Memory B cell (primary cell): ENCODE measurements at places on chromosomes 12 and 14.
A peak's percentile ranks its signal among the peaks of the same experiment; 100 is the strongest.

GRCh38 chr14:89504602-89505313 is 87.7 kb upstream of the FOXN3 start:
- no peak for DNase-seq

DNA sequence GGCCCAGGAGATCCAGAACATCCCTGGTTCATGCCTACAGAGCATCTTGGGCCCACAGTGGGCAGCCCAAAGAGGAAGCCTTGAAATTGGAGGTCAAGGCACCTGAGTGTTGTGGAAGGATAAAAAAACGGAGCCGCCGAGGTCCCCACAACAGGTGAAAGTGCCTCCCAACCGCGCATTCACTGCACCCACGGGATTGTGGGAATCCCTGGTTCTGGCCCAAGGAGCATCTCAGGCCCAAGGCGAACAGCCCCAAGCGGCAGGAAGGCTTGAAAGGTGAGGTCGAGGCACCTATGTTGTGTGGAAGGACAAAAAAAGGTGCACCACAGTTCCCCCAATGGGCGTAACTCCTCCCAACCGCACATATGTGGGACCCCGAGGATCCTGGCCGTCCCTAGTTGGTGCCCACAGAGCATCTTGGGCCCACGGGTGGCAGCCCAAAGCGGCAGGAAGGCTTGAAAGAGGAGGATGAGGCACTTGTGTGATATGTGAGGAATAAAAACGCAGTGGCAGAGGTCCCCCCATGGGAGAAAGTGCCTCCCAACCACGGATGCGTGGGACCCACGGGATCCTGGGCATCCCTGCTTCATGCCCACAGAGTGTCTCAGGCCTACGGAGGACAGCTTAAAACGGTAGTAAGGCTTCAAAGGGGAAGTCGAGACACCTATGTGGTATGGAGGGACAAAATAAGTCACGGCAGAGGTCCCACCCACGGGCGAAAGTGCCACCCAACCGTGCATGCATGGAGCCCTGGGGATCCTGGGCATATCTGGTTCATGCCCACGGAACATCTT is 583.9 kb downstream of the ALG10 start:
- no peak for DNase-seq

GRCh38 chr12:54126696-54127537 is 61.9 kb downstream of the SMUG1 start:
- DNase-seq = no peak

DNA sequence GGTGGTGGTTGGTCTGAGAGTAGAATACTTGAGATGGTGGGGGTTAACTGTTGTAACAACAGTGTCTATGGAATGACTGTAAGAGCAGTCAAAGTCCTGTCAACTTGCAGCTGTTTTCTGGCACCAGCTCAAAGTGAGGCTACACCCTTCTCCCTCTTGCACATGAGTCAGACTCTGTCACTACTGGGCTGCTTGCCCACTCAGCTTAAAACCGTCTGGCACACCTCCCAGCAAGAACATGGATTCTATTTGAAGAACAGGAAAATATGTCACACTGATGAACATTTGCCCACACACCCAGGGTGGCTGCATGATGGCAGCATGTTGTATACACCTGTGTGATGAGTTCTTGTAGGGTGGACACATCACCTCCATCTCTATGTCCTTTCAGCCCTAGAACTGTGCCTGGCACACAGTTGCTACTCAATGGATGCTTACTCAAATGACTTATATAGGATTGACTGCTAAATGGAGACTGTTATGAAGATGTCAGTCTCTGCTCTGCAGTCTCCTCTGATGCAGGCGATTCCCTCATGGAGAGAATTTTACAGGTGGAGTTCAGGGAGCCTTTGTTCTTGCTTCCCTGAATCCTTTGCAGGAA is 19.3 kb upstream of the SERPINA6 start:
- DNase-seq = no peak

DNA sequence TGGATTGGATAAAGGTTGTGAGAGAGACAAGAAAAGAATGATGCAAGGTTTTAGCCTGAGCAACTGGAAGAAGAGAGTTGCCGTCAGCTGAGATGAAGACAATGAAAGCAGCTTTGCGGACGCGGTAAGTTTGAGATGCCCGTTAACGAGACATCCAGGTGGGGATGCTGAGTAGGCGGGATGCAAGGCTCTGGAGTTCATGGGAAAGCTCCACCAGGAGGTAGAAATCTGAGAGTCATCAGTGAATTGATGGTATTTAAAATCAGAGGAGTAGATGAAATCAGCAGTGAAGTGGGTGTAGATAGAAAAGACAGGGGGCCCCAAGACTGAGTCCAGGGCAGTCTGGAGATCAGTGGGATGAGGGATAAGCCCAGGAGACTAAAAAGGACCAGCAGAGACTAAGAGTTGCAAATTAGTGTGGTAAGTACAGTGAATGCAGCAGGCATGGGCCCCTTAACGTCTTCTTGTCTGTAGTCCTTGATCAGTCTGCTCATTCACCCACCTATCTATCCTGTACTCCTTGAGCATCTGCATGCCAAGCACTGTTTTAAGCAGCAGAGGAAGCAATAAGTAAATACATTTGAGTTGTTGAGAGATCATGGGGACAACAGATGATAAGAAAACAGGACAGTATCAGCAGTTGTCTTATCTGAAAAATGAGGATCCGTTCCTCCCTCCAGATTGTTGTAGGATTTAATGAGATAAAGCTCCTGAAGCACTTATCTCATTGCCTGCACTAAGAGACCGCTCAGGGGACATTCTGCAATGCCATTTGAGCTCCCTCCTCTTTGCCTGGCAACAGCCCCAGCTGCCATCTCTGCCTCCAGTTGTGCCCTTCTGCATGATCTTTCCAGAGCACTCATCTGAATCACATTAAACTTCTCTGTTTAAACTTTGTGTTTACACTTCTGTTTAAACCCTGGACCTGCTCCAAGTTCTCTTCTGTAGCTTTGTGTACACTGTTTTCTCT is 91.5 kb downstream of the APAF1 start:
- DNase-seq = no peak

GRCh38 chr14:69331206-69331605 is 66.9 kb downstream of the ERH start:
- DNase-seq = no peak

DNA sequence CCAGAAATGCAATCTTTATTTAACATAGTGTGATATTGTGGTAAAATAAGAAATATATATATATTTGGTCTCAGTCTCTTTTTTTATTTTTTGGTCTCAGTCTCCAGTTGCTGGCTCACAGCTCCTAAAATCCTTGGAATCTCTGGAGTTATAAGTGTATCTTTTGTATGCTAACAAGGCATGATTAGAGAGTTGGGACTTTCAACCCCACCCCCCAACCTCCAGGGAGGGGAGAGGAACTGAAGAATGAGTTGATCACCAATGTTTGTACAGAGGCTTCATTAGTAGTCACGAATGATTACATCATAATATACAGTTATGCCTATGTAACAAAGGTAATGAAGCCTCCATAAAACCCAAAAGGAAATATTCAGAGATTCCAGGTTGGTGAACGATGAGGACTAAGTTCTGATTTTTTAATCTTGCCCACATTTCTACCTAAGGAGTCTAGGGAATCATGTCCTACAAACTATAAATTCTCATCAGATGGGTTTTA is 22.8 kb upstream of the LALBA start:
- no peak for DNase-seq

- DNase-seq = no peak
These were observed 150.4 kb upstream of the FAR2 start for GRCh38 chr12:28998662-28999120.

GRCh38 chr12:3968523-3968922 is 95.3 kb upstream of the PARP11 start:
- no peak for DNase-seq

DNA sequence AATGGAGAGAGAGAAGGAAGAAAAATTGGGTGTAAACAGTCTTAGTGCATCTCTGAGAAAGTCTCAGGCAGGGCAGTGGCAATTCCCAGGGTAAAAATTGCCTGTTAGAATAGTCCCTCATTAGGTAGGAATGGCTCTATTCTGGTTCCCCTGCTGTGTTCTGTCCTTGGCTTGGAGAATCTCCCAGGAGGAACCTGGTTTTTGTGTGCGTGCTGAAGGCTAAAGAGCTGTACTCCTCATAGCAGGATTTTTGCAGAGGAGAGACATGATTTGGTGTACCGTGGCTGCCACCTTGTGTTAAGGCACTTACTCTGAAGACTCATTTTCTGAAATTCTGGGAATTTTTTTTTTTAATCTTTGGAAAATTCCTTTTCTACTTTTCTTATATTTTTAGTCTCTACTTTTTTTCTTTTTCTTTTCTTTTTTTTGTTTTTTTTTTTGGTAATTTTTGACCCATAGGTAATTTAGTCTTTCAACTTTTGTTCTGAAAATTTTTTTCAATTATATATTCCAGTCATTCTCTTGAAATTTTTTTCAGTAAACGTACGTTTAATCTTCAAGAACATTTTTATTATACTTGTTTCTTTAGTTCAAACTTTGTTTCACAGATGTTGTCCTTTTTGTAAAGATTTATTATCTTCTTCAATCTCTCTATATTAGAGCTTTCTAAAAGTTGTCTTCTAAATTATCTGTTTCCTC is 63.8 kb downstream of the FBXO33 start:
- no peak for DNase-seq

DNA sequence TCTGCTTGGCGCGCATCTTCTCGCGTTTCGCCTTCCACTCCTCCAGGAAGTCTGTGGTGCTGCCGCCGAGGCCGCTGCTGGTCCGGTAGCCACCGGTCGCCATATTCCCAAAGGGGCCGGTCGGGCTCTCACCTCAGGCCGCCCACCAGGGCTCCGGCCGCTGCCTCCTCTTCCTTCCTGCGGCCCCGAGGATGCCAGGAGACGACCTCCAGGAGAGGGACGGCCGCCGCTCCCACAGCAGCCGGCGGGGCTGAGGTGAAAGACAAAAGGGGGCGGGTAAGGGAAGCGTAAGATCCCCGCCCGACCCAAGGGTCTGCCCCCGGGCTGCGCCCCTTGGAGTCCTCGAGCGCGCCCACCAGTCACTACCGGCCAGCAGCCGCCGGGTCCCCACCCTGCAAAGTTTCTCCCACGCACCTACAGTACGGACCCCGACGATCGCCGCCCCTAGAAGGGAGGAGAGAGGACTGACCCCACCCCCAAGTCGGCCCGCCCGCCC is 574 bp downstream of the PAWR start:
- no peak for DNase-seq

DNA sequence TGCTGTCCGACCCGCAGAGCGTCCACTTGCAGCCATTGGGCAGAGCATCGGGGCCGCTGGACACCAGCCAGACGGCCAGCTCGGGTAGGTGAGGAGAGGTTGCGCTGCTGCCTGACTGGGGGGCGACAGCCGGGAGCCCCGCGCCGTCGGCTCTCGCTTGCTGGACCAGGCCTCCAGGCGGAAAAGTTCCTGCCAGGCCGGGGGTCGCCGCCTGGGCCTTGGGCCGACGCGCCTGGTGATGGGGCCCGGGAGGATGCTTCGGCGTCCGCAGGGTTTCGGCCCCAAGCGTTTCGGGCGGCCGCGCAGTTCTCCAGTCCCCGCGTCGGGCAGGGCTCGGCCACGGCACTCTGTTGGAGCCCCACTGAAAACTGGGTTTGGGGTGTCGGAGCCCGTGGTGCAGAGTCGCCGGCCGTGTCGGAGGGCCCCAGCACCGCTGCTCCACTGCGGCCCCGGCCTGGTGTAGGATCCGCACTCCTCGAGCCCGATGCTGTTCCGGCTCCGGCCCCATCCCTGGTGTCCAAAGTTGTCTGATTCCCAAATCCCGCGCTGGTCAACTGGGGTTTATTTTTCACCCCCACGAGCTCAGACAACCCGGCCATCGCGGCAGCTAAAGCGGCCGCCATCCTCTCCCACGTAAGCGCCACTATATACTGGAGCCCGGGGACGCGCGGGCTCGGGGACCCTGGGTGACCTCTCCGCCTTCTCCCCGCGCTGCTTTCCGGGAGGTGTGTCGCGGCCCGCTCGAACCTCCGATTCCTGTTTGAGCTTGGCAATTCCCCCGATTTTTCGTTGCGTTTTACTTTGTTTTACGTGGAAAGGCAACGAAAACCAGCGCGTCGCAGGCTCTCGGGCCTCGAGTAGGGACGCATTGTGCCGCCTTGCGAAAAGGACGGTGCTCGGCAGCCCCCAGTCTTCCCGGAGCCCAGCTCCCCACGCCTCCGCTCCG is 872 bp downstream of the VSX2 start:
- DNase-seq = no peak

- no peak for DNase-seq
These were observed 17.2 kb downstream of the PSMC1 start for GRCh38 chr14:90273532-90273931.

GRCh38 chr14:58133739-58134138 is 18.3 kb downstream of the ARMH4 start:
- no peak for DNase-seq

DNA sequence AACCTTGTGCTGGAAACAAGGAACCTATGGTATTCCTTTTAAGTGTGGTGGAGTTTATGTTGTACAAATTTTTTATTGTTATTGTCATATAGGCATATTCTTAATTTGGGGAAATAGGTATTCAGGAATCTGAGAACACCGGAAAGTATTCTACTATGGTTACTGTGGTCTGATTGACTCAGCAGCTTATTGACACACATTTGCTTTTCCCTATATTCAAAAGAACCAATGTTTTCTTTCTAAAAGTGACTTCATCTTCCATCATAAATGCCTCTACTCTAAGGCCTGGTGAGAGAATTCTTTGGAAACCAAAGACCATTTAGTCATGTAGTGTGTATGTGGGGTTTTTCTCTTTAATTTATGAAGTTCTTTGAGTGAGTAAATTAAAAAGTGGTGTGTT is 474.8 kb downstream of the TMTC2 start:
- no peak for DNase-seq

- peak; percentile 86 for DNase-seq
These were observed 4.2 kb upstream of the AJUBA start for GRCh38 chr14:22986508-22987054.

DNA sequence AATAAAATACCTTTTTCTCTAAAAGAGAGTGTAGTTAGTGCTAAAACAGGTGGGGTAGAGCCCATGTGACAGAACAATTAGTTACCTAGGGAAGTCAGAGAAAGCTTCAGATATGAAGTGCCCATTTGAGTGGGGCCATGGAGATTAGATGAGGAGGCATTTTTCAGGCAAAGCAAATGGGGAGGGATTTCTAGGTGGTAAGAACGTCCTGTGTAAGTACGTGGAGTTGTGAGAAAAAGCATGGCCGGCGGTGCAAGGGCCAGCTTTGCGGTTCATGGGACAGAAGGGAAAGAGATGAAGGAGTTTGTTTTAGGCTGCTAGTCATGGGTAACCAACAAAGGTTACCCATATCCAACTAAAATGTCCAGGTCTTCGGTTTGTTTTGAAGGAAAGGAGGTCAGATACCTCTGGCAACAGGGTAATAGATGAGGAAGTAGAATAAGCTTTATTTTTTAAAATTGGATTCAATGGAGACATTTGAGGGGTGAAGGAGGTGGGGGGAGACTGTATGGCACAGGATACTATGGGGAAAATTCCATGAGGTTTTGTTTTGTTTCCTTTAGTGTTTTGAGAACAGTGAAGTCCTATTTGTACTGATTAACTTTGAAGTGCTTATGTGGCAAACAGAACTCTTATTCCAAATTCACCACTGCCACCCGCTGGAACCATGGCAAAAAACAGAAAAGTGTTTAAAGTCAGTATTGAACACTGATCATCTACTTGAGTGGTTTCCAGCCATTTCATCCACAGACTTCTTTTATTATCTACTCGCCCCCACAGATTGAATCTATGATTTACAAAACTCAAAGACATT is 10.0 kb upstream of the SNRPF start:
- no peak for DNase-seq
